NCI-H526 (cell line): ENCODE measurements at places on chromosomes 16 and 17.

DNA sequence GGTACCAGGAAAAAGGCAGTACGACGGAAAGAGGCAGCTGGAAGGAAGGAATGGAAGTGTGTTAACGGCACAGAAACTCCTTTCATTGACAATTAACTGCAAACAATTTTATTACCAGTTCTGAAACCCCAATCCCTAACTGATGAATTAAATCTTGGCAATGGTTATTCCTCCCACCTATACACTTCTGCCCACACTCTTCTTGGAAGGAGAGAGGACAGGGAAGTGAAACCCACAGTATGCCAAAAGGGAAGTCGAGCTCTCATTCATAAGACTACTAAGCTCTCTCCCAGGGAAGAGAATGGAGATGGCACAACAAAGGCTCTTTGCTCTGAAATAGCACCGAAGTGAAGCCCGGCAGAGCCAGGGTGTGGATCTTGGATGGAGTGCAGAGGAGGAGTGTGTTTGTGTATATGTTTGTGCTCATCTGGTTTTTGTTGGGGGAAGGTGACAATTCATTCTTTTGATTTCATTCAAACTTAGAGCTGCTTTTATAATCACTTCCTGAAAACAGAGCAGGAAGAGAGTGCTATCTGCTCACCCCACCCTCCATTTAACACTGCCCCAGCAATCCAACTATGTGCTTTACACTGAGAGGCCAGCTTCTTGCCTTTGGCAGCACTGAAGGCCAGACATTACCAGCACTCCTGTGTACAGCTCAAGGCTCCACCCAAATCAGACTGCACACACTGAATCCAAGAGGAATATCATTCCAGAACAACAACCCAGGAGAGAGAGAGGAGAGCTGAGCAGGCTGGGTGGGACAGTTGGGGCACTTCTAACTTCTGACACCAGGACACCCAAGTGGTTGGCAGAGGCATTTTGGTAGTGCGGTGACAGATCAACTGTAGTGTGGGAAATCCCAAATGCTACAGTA lies 68.7 kb downstream of the HIC1 start:
- DNase-seq = no peak

GRCh38 chr17:9971991-9972390 lies 66.9 kb upstream of the RCVRN start:
- DNase-seq = peak; percentile 62

GRCh38 chr17:76189247-76189646 lies 48.2 kb upstream of the FOXJ1 start:
- no peak for DNase-seq

GRCh38 chr16:11034481-11034931 lies 90.1 kb downstream of the CLEC16A start:
- no peak for DNase-seq

GRCh38 chr16:81318711-81319110 lies 3.9 kb downstream of the GAN start:
- no peak for DNase-seq

GRCh38 chr16:84786605-84787262 lies 33.1 kb upstream of the CRISPLD2 start:
- no peak for DNase-seq

- DNase-seq = peak; percentile 96
These were observed 4.0 kb downstream of the LYRM1 start for GRCh38 chr16:20904507-20905081.

DNA sequence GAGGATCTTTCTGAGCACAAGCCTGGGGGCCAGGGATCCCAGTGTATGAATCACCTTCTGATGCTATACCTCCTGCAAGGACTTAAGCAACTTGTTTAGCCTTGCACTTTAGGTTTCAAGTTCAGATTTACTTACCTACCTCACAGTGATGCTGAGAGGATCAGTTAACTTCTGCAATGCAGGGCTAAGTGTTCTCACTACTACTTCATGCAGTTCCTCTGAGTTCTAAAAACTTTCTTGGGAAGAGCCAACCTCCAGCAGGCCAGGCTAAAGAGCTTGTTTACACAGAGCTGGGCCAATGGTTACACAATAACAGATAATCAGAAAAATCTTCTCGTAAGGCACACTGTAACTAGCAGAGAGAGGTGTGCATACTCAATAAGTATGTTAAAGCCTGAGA lies 13.0 kb downstream of the VEZF1 start:
- DNase-seq = no peak

DNA sequence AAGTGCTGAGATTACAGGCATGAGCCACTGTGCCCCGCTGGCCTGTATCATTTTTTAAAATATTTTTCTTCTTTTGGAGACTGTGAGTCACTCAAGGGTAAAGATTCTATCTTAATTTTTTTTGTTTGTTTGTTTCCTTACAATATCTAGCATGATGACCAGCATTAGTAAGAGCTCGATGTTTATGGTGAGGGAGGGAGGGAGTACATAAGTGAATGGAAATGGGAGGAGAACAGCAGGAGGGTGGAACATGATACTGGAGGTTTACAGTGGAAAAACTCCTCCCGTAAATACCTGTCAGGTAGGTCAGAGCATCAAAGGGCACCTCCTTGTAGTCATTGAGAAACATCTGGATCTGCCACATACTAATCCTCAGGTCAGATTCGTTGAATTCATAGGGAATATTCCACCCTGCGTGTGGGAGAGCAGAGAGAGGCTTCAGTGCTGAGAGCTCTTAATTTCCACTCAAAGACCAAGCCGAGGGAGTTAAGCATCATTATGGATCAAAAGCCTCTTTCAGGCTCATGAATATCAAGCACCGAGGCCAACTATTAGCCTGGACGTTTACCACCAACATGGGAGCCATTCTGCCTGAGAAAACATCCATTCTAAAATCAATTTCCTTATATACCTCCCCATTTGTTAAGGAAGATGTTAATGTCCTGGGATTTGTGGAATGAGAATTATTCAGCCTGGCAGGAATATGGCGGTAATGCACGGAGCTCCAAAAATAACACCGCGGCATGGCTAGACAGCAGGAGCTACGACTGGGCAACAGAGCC lies 51.8 kb downstream of the LYRM1 start:
- no peak for DNase-seq
